NCI-H1417 (cell line): ENCODE measurements at places on chromosomes 5 and 9.
A peak's percentile ranks its signal among the peaks of the same experiment; 100 is the strongest.

- no peak for DNase-seq
Measured at GRCh38 chr5:55935371-55935770, 59.4 kb downstream of the IL6ST start.

GRCh38 chr9:35267710-35268109 lies 105.9 kb downstream of the UNC13B start:
- no peak for DNase-seq

DNA sequence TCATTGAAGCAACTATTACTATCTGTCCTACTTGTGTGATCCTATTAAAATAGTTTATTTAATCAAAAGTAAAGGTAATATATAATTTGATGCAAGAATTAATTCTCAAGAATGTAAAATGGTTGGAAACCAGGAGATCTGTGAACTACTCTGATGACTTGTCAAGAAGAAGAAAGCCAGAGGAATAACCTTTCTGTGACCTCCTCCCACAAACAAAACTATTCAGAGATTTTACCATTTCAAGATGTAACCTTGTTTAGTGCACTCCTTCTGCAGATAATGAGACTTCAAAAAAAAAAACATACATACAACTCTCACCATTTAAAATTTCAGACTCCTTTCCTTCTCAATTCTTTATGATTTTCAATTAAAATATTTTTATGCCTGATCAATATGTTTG lies 79.5 kb downstream of the RFX3 start:
- DNase-seq, result no peak

DNA sequence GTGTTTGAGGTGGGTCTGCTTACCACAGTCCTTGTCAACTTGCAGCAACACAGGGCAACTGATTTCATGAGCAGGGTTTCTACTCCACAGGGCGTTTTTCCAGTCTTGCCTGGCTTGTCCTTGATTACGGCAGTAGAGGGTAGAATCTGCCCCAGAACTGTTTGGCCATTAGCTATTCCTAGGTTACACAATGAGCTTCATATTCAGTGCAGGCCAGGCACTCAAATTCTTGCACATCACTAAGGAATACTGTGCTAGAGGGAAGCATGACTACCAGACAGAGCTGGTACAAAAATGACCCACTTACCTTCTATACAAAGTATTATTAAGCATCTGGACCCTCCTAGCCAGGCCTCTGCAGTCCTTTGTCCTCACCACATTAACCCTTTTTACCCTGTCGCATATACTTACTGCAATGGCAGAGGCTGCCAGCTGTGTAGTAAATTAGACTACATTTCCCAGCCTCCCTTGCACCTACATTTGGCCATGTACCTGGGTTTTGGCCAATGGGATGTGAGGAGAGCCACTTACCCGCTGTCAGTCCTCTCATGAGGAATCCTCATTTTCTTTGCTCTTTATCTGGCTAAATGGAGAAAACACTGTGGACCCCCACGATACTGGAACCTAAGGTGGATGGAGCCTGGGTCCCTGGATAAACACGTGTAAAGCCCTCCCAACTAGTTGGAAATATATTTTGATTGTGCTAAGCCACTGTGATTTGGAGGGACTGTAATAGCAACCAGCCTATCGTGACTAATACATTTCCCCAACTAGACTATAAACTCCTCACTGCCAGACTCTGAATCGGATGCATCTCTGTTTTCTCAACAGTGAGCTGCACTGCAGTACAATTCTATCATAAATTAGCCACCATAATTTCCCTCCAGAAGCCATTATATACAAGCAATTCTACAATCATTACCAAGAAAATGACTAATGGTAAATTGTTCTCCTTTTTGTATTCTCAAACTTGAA lies 218.7 kb downstream of the GLIS3 start:
- no peak for DNase-seq

DNA sequence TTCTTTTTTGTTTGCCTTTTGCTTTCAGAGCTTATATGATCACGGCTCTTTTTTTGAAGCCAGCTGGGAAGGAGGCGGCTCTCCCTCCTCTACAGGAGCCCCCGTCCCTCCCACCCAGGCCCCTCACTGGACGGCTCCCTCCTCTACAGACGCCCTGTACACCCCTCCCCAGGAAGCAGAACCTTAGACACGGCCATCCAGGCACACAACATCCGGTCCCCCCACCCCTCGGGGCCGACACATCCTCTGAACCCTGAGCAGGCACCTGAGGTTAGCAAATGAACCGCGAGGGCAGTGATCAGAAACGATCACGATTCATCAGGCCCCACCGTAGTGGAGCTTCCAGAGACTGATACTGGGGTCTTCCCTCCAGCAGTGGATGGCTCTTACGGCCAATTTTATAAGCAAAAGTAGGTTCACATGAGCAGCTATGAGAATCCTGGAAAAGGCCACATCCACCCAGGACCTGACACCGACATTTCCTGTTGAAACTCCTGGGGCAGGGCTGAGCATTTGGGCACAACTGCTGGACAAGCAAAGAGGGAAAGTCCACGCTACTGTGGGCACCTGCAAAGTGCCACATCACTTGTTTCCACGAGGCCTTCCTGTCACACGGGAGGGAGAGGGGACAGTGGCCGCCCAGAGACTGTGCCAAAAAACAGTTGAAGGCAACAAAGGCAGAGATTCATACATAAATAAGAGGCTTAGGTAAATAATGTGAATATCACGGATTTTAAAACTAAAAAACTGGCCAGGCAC lies 78.9 kb downstream of the SEMA4D start:
- DNase-seq, result no peak

GRCh38 chr5:178284093-178284675 lies 51.6 kb upstream of the PHYKPL start:
- no peak for DNase-seq

- no peak for DNase-seq
Measured at GRCh38 chr5:107303171-107303968, 367.4 kb downstream of the EFNA5 start.

DNA sequence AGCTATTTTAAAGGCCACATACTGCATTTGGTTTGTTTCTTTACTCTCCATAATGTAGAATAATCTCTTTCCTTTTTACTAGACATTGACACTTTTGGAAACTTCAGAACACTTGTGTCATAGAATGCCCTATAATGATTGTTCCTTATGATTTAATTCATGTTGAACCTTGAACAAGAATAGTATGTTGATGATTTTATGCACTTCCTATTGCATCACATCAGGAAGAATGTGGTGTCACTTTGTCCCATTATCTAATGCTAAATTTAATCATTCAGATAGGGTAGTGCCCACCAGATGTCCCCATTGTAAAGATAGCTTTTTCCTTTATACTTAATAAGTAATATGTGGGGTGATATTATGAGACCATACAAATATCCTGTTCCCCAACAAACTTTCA lies 19.4 kb upstream of the DEPDC1B start:
- no peak for DNase-seq

- DNase-seq, result peak; percentile 4
Measured at GRCh38 chr5:62065050-62065449, 241.0 kb upstream of the KIF2A start.

DNA sequence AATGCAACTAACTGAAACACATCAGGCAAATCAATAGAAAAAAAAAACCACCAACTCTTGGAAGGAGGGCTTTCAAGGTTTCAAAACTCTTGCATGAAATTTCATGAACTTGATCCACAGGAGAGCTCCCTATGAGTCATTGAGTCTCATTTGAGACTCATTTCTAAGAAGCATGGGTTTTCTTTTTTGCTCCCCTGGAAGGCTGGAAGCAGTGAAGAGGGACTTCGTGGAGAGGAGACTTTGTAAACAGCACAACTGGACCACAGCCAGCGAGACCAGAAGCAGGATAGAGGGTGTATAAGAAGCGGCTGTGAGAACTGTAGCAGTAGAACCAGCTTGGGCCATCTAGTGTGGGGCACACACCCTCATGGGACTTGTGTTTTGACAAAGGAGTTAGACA lies 41.2 kb upstream of the RAPGEF1 start:
- no peak for DNase-seq

DNA sequence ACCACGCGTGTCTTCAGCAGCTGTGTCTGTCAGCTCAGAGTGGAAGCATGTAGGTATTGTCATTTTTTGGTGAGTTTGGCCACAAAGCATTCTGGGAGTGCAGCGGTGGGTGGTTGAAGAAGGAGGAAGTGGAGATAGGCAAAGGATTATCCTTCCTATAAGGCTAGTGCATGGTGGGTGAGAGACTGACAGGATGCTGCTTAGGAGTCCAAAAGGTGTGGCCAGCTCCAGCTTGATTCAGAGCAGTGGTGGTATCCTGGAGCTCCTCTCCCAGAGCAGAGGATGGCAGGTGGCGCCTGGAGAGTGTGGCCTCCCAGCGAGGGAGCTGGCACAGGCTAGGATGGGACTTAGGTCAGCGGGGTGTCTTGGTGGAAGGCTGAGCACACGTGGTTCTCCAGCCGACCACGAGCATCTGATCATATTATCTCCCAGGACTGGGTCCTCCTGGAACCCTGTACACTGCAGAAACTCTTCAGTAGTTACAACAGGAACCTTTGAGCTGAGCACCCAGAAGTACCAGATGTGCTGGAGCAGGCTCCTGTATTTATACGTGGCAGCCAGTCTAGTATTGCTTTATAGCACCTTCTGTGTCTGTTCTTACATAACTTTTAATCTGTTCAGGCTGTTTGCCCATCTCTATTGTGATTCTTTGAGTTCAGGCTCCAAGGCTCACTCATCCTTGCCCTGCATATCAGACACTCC lies 29.6 kb downstream of the MAML1 start:
- DNase-seq, result no peak

DNA sequence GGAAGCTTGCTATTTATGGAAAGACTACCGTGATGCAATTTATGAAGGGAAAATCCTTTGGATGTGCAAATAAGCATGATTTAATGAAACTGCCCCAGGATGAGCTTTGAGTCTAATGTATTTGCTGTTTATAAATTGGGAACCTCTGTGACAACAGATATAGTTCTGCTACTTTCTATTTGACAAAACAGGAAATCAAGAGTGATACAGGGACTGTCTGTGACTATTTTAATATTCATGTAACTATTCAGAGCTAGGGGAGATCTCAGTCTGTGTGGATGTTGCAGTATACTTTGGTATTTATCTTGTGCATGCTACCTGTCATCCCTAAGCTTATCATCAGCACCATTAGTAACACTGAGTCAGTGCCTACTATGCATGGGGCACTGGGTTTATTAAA lies 132.1 kb downstream of the PDZD2 start:
- DNase-seq, result no peak

DNA sequence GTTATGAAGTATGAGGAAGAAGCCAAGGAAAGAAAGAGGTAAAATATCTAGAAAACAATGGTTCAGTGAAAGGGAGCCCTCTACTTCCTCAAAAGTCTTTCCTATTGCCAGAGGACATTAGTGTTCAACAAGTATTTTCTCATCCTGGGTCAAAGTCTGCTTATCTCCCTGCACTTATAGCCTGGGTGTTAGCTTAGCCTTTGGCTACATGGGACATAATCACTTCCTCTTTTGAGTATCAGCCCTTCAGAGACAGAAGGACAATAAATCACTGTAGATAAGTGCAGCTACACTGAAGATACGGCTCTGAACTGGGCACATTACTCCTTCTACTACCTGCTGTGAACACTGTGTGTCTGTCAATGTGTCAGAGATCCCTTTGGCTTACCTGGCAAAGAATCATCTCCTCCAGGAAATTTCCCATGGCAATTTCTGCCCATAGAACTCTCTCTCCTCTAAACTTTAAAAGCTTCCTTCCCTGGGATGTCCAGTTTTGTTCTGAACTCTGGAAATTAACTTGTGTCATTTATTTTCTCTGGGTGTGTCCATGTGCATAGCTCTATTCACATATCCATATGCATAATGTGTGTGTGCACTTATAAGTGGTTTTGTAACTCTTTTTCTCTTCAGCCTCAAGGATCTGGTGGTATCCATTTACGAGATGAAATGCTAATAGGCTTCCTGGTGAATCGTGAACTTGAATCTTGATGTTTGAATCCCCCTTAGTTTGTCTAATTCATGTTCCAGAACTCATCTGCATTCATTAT lies 30.0 kb upstream of the RECK start:
- DNase-seq, result no peak

DNA sequence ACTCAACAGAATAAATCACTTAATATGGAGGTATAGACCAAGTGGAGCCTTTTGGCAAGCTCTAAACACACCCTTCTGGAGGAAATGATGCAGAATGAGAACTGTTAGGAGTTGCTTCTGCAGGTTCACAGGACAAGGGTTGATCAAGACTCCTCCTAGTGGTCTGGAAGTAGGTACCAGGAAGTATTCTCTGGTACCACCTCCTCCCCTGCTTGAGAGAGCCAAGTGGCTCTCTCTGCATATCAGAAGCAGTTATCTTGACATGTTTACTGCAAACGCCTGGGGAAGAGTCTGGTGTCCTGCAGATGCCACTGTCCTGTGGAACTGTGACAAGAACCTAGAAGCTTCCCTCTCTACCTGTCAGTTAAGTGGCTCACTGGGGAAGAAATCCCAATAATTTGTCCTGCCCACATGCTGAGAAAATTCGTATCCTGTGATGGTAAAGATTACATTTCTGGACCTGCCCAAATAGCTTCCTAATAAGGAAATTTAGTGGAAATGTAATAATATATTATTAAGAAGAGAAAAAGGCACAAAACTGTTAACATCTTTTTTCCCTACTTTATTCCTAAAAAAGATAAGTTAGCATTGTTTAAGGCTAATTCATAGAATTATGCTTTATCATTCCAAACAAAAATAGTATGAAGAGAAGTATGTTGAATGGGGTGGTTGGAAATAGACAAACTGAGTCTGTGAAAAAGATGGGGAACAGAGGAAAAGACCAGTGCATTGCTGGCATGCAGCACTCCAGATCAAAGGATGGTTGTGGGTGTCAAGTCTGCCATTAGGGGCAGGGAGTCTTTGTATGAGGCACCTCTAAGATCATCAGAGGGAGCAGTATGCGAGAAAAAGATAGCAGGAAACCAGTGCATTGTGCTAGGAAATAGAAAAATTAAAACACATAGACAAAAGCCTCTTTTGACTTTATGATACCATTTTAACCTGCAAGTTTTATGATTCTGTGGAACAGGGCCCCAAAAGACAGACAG lies 118.8 kb downstream of the CDC42SE2 start:
- DNase-seq, result peak; percentile 5

- no peak for DNase-seq
Measured at GRCh38 chr5:21739096-21739495, 1114.0 kb downstream of the CDH12 start.

DNA sequence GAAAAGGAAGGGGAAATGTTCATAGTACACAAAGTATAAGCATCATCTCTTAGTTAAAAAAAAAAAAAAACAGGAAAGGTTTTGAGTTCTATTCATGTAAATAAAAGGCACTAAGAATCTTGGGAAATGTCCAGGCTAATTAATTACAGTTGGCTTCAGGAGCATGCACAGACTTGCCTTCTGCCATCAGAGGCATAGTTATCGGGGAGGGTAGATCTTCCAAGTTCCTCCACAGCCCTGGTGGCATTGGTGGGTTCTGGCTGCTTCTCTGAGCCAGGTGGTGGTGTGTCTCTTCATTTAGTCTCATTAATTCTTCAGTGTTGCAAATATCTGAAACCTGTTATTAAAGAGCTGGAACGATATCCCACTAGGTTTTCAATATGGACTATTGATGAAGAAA lies 85.2 kb downstream of the TMEM252 start:
- DNase-seq, result no peak

GRCh38 chr5:74938250-74938933 lies 72.2 kb upstream of the FAM169A start:
- DNase-seq, result no peak
